NCI-H1092 treated with DMSO at 0.1 percent for 48 hours (cell line): ENCODE measurements at places on chromosomes 7 and 10.

GRCh38 chr7:16071246-16071857 is 350.0 kb downstream of the CRPPA start:
- DNase-seq, result peak; percentile 80

DNA sequence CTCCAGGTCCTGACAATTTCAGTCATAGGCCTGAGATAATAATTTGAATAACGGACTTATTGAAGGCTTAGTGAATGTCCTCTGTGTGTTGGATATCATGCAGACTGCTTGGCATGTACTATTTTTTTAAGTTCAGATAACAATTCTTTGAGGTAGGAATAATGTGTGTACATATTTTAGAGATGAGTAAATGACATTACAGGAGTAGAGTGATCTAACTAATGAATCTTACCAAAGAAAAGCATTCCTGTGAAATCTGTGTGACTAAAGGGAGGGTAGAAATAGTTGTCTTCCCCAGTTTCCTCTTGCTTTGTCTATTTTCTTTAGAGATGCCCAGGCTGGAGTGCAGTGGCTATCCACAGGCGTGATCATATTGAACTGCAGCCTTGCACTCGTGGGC is 391.8 kb upstream of the ETV1 start:
- DNase-seq, result no peak

DNA sequence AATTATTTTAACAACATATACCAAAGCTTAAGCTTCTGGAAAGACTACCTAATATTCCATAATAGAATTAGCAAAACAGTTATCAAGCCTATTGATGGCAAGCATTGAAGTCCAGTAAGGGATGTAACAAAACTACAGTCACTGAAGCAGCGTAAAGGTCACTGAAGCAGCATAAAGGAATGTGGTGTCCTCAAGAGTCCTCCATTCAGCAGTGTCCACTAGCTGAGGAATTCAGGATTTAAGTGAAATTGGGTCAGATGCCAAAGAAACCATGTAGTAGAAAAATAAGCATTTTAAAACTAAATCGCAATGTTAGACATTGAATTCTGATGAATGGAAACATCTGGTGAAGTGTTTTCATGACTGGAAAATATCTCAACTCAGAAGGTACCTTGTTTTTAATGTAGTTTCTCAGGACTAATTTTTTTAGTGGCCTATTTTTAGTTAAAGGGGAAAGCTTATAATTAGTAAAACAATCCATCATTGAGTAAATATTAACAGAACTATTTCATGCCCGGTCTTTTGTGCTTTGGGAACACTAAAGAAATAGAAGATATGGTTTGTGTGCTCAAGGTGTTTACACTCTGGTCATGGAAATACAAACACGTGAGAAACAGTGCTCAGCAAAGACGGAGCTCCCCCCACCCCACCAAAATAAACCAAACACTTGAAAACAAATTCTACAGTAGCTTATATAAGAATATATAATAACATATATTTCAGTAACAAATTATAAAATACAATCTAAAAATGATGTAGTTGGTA is 121.4 kb downstream of the CDK14 start:
- no peak for DNase-seq

DNA sequence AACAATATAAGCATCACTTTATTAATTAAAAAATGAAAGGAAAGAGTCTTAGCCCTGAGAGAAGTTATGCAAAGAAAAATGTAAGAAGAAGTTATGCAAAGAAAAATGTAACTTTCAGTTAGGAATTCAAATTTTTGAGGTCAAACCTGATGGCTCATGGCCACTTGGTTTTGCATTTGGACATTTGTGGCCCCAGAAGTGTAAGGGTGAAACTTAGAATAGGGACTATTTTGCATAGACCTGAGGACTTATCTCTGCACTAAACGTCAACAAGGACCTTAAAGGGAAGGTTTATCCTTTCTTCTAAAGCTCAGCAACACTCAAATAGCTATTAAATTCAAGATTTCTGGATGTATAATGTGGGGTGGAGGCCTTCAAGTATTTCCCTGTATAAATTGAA is 724.5 kb upstream of the POT1 start:
- no peak for DNase-seq

- no peak for DNase-seq
Observed at GRCh38 chr10:132412316-132413192, 15.6 kb downstream of the PWWP2B start.

DNA sequence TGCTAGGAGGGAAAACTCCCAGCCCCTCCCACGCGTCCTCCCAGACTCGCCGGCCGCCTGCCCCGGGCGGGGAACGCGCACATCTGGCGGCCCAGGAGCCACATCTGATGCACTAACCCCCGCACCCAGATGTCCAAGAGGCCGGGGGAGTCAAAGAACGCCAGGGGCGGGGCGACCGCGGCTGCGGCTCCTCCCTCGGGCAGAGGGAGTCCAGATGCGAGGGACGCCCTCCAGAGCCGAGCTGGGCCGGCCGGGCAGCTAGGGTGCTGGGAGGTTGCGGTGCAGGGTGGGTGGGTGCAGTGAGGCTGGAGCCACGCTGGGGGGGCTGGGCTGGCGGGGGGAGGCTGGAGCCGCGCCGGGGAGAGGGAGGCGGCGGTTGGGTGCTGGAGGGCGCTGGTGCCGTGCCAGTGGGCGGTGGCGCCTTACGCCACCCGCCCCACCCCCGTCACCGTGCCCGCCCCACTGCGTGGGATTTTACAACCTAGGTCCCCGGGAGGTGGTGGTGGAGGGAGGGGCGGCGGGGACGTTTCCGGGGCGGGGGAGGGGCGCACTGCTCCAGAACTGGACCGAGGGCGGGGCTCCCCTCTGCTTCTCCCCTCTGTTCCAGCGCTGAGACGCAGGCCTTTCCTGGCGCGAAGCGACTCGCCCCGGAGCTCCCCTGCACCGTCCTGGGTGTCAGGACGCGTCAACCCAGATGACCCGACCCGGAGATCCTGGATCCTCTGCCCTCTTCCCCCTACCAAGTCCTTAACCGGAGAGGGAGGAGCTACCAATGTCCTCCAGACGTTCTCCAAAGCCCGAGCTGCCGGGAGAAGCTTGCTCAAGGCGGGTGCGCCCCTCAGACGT is 109.1 kb downstream of the REEP3 start:
- DNase-seq, result peak; percentile 84

GRCh38 chr7:187227-187927 is 5.0 kb upstream of the FAM20C start:
- DNase-seq, result no peak

DNA sequence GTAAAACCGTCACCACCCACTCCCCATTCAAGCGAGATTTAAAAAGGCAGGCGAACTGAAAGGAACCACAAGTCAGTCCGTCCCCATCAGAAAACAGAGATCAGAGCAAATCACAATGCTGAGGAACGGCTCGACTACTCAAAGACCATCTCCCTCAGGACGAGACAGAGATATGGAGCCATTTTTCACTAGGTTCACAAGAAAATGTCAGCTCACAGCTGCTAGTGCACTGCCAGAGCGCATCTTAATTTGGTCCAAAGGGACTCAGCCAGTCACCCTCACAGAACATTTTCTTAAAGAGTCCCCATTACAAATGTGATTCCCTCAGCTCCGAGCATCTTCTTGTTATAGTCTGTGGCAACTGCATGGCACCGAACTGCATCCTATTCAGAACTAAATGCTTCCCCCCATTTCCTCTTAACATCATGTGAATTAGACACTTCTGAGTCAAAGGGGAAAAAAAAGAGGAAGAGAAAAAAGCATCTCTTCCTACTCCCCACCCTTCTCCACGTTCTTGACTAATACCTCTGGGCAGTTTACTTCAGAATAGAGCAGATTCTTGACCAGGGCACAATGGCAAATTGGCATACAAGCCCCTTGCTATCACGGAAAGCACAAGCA is 683.9 kb downstream of the MAGI2 start:
- peak; percentile 42 for DNase-seq

DNA sequence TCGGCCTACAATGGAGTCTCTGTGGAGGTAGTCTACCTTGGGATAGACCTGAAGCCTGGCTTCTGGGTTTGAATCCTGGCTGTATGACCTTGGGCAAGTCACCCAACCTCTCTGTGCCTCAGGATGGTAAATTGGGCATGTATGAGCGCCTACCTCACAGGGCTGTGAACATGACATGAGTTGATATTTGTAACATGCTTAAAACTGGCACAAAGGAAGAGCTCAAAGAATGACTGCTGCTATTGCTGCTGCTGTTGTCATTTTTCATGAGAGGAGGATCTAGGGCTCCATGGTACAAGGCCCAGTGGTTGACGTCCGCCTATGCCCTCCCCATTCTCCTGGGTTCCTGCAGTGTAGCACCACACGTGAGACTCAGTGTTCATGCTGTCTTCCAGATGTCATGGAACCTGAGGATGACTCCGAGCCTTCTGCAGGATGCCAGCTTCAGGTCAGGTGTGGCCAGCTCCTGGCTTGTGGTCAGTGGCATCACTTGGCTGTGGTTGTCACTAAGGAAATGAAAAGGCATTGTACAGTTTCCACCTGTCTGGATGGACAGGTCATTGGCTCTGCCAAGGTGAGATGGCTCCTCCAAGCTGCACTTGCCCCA is 95.0 kb downstream of the WDFY4 start:
- DNase-seq, result no peak

DNA sequence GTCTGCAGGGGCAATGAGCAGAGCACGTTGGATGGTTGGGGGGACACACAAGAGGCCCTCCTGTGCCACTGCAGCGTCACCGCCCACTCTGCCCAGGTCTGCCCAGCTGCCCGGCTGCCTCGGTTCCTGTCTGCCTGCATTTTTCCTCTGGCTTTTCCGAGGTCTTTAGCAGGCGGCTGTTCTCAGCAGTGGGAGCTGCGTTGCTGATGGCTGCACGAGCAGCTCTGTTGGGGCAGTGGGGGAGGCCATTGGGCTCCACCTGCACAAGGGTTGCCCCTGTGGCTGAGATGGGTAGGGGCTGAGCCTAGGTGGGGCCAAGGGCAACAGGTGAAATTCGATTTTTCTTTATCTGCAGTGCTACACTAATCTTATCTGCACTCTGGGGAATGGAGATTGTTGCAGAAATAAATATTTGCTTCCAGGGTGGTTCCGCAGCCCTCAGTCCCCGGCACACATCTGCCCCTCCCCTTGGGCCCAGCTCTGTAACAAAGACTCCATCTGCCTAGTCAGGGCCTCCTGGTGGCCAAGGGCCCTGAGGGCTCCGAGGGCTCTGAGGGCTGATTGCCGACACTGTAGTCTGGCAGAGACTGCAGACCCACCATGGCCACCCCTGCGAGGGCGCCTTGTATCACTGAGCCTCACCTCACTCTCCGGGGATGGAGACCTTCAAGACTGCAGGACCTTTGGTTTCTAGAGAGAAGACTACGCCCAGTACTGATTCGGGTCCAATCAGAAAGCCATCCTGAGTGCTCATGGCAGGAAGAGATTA is 141.7 kb upstream of the SHH start:
- no peak for DNase-seq

- DNase-seq, result peak; percentile 67
Observed at GRCh38 chr7:74449809-74450397, 3.8 kb upstream of the GTF2IRD1 start.

DNA sequence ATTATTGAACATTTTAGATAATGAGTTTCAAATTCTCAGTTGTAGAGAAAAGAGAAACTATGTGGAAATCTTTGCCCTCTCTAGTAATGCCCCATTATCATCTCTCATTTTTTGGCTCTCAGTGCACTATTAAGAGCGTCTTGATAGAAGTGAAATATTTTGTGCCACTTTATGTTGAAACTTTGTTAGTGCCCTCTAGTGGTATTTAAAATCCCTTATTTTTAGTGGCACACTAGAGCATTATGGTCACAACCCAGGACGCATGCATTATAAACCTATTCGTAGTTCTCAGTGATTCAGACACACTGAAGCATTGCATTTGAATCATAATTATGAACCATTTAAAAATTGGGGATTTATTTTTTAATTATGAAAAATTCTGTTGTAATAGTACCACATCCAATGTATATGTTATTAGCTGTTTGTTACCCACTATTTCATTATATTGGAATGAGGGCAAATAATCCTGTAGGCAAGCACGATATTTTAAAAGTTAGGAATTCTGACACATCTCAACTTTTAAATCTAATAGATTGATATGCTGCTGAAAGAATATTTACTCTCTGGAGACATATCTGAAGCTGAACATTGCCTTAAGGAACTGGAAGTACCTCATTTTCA is 21.9 kb downstream of the PDCD4 start:
- DNase-seq, result peak; percentile 19

DNA sequence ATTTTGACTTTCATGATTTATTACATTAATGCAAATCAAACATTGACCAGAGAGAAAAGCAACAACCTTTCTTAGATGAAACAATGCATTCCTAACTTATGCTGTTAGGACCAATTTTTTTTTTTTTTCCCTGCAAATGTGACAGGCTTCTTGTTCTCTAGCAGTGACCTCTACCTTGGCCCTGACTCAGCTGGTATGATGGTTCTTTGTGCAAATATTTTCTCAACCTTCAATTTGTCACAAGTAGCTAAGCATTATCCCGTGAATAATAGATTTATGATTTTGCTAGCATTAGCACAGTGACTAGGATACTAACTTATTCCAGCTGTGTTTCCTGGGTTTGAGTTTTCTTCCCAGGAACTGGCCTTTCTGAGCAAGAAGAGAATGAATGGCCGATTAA is 64.9 kb downstream of the PPP1R9A start:
- no peak for DNase-seq
